Foreskin fibroblast (primary cell): ENCODE measurements at places on chromosomes 12 and 14.
A peak's percentile ranks its signal among the peaks of the same experiment; 100 is the strongest.

GRCh38 chr14:65472189-65472588 is 59.7 kb downstream of the FUT8 start:
- no peak for DNase-seq

DNA sequence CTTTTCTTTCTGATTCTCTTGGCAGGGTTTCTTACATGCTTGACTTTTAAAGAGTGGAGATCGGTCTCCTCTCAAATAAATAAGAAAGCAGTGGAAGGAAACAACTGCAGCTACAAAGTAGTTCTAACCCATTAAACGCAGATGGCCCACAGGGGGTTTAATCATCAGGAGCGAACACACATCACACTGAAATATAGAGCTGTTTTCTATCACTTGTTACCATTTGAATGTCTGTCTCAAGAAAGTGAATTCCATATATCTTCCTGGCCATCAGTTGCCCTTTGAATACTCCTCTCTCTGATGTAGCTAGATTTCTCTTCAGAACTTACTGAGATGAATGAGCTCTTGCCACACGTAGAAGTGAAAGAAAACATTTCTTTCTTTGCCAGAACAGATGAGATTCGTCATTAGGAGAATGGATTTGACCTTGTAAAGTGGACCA is 29.1 kb downstream of the ALX1 start:
- peak; percentile 1 for DNase-seq

GRCh38 chr12:30763053-30763452 is 8.3 kb upstream of the CAPRIN2 start:
- DNase-seq, result no peak

DNA sequence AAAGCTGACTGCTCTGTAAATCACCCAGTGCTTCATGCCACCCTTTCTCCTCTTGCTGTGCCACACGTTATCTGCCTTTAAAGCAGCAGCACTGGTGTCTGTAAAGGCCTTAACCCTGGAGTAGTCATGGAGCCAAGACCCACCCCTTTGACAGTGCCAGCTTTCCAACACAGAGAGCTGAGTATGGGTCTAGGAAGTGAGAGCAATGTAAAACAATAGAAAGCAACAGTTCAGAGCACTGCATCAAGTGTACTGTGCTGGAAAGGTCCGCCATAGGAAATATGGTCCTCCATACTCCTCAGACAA is 139.5 kb downstream of the DAD1 start:
- no peak for DNase-seq

GRCh38 chr12:19957308-19958125 is 410.8 kb upstream of the PDE3A start:
- peak; percentile 68 for DNase-seq

GRCh38 chr14:66413901-66414300 is 72.3 kb upstream of the CCDC196 start:
- no peak for DNase-seq

DNA sequence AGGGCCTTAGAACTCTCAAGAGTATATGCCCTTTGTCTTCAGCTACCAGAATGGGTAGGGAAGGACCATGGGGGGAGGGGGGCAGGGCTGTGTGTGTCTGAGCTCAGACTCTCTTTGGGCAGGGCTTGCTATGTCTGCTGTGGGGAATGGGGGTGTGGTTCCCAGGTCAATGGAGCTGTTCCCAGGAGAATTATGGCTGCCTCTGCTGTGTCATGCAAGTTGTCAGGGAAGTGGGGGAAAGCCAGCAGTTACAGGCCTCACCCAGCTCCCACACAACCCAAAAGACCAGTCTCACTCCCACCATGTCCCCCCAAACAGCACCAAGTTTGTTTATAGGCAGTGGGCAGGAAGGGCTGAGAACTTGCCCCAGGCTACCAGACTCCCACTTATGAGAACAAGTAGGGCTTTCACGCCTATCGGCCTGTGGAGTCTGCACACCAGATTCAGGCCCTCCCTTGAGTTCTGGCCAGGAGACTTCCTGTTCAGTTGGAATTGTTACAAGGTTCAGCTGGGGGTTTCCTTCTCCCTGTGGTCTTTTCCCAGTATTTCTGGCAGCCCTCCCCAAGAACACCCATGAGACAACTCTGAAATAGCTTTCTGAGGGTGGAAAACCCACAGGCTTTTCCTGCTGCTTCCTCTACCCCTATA is 6.1 kb upstream of the SERPINA11 start:
- no peak for DNase-seq

- no peak for DNase-seq
Observed at GRCh38 chr12:53594897-53595615, 31.1 kb downstream of the ATF7 start.

DNA sequence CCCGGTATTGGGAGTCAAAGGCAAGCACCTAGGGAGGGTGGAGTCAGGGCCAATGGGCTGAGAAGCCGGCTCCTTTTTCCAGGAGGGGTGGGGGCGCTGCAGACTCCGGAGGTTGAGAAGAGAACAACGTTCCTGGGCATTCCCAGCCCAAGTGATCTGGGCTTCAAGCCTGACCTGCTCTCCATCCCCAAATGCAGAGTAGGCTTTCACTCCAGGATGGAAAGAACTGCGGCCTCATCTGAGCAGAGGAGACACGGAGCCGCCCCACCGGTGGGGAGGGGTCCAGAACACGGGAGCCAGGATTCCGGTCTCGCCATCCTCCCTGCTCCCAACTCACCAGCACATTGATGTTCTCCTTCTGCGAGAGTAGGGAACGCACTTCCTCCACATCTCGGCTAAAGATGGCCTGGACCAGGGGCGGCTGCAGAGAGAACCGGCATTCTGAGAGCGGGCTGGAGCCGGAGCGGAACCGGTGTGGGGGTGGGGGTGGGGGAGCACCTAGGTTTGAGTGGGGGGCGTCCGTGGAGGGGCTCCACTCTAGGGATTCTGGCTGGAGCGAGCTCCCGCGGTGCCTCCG is 605 bp downstream of the ANKRD52 start:
- peak; percentile 56 for DNase-seq

DNA sequence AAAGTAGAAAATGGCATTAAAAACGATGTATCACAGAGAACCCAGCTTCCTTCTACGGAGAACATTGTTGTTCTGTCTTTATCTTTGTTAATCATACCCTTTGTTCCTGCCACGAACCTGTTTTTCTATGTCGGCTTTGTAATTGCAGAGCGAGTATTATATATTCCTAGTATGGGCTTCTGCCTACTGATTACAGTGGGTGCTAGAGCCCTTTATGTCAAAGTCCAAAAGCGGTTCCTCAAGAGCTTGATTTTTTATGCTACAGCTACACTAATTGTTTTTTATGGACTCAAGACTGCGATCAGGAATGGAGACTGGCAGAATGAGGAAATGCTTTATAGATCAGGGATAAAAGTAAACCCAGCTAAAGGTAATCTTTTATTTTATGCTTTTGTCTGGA is 209.6 kb downstream of the TMTC2 start:
- no peak for DNase-seq

DNA sequence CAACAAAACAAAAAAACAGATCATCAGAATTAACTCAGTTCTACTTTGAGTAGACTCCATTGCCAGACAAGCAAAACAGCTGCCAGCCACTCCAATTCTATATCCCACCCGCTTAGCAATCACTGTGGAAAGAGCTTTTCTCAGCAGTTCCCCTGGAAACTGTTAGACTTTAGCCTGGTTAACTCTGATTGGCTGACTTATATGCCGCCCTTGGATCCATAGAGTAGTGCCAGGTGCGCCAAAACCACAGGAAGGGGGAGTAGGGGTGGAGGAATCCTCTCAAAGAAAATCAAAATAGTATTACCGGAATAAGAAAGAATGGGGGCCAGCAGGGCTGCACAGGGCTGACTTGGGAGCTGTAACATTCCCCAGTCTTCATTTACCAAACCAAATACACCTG is 5.4 kb upstream of the EML5 start:
- DNase-seq, result no peak

DNA sequence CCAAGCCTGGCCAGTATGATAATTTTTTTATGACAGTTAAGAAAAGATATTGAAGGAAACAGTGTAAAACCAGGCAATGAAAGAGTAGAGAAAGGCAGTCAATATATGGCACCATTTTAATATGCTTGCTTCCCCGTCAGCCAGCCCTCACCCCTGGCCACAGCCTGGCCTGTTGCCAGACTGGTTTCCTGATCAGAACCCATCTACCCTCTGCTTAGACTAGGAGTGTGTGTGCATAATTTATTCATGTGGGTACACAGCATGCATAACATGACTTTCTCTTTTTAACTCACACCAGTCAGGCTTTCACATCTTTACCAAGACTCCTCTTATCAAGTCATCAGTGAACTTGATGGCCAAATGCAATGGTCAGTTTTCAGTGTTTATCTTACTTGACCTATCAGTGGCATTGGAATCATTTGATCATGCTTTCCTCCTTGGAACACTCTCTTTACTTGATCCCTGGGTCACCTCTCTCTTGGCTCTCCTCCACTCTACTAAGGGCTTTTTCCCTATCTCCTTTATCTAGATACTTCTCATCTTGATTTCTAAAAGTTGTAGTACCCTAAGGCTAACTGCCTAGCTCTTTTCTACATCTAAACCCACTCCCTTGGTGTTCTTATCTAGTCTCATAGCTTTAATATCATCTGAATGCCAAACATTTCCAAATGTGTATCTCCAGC is 10.0 kb upstream of the GPR19 start:
- no peak for DNase-seq

DNA sequence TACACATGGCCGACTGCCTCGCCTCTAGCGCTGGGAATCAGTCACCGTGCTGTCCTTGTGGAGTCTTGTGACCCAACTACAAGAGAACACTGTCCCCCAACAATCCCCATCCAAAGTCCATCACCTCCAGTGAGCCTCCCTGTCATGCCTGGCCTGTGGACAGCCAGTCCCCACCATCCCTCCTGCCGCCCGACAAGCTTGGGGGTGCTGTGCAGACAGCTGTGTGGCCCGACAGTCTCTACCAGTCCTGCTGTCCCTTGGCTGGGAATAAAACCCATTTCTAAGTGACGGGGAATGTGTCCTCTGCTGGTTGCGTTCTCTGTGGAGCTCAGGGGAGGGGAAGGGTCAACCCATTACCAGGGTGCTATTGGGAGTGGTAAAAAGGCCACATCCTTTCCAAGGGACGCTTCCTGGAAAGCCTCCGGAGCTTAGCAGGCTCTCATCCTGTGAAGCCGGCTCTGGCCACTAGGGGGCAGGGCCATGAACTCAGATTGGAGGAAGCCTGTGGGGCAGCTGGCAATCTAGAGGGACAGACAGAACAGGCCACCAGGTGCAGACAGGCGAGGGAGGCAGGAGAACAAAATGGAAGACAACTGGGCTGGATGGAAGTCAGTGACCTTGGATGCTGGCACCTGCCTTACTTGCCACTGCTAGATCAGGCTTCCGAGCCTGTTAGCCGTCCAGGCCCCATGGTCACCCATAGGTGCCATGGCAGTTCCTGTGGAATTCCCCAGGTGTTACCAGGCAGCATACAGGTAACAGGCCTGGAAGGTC is 12.0 kb upstream of the BLTP3B start:
- DNase-seq, result peak; percentile 29

- DNase-seq, result peak; percentile 31
Observed at GRCh38 chr12:1591034-1591433, 3.3 kb downstream of the FBXL14 start.

GRCh38 chr14:92524602-92525185 is 11.1 kb downstream of the RIN3 start:
- DNase-seq, result no peak

- DNase-seq, result no peak
Observed at GRCh38 chr12:66599816-66600215, 79.1 kb downstream of the GRIP1 start.

DNA sequence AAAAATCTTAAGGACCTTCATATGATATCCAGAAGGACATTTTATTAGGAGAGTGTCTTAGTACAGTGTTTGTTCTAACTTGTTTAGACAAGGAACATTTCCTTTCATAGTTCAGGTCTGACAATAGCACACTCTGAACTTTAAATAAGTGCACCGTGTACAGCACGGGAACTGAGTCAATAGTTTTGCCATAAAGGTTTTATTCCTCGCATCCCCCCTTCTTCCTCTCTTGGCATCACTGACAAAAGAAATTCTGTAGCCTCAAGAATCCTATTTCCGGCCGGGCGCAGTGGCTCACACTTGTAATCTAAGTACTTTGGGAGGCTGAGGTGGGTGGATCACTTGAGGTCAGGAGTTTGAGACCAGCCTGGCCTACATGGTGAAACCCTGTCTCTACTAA is 58.3 kb downstream of the TMCC3 start:
- DNase-seq, result no peak
